ENCODE measurements at places on chromosomes 1 and 21.

- DNase-seq = no peak
These were observed 116.0 kb downstream of the ATP6V1G3 start for GRCh38 chr1:198424441-198424840.

- no peak for DNase-seq
These were observed 81.9 kb upstream of the PRRC2C start for GRCh38 chr1:171403393-171403792.

DNA sequence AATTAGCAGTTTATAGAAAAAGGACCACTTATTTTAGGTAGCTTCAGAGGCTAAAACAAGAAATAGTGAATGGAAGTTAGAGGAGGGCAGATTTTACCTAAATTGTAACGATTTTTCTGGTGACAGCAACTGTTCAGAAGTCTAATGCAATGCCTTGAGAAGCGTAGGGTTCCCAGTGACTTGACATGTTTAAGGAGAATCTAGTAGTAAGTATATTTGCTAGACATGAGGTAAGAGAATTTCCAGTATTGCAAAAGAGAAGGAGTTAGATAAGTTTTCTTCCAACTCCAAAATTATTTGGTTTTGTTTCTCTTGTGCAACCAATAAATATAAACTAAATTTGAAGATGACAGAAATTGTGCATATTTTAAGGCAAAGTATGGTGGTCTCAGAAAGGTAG lies 140.0 kb downstream of the SMYD3 start:
- DNase-seq = no peak

- DNase-seq = no peak
These were observed at the start of gene PLA2G2D for GRCh38 chr1:20119347-20119746. Gene PLA2G2D, minus strand, starts transcription at chr1:20119536. Its CDS starts 38 bp downstream, at chr1:20119498.

DNA sequence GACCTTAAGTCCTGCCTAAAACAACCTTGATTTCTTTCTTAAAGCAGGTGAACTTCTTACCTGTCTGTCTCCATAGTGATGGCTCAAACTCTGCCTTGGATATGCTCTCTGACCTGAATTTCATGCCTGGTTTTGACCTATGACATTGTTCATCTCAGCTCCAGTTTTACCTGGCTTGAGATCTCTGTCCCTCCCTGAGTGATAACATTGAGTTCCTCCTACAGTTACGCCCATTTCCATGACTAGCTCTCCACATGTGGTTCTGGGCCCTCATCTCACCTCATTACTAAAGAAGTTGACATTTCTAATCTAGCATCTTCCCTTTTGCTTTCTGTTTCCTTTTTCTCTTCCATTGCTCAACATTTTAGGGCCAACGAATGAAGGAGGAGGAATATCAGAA lies 233.1 kb downstream of the HHIPL2 start:
- DNase-seq = no peak

DNA sequence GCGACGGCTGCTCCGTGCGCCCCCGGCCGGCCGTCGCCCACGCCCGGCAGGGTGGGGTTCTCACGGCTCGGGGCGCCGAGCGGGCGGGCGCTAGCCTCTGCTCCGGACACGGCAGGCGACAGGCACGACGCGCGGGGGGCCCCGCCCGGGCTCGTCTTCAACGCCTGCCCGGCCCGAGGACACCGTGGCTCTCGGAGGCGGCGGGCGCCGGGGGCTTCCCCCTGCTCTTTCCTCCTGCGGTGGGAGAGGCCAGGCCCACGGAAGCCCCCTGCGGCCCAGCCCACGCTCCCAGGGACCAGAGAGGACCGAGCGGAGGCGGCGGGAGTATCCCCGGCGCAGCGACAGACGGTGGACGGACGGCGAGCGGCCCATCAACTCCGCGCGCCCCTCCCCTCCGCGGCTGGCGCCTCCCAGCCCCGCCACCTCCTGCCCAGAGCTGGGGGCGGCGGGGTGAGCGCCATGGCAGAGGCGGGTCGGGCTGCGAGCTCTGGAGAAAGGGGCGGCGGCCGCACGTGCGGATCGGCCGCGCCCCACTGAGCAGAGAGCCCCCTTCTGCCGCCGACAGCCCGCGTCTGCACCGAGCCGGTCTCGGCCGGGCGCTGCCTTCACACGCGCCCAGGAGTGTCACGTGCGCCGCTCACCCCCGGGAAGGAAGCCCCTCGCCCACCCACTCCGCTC lies at the start of the genes SHE and TDRD10:
Gene SHE, minus strand, starts transcription at position 347 of the 678 bp plus-strand sequence. CDS start 386 bp downstream, outside the sequence.
Gene TDRD10, plus strand, starts transcription at position 154 of the 678 bp plus-strand sequence. CDS start 4,685 bp downstream, outside the sequence.
- no peak for DNase-seq

GRCh38 chr1:153570874-153571273 lies 5.2 kb upstream of the S100A2 start:
- no peak for DNase-seq

DNA sequence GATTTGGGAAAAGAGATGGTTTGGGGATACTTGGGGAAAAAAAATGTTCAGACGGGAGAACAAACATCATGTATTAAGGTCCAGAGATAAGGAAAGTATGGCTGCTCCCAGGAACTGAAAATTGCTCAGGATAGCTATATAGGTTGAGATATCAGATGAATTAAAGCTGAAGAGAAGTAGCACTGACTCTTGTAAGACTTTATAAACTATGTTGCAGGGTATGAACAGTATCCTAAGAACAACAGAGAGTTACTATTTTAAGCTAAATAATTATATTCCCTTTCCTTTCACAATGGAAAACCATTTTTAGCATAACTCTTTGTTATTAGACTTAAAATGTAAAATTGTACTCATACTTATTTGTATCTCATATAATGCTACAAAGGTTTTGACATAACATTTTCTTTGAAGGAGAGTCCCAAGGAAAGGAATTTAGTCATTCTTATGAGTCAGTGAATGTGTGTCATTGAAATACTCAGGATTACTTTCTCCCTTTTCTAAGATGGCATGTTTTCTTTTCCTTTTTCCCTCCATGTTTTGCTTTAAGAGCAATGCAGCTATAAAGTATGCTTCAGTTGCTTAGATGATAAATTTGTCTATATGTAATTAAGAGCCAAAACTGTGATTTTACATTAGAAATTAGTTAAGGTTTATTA lies 139.4 kb upstream of the KIAA1614 start:
- no peak for DNase-seq

- DNase-seq = no peak
These were observed 12.3 kb upstream of the RCC2 start for GRCh38 chr1:17451731-17452130.

- DNase-seq = no peak
These were observed 28.4 kb upstream of the MEF2D start for GRCh38 chr1:156528875-156529425.

DNA sequence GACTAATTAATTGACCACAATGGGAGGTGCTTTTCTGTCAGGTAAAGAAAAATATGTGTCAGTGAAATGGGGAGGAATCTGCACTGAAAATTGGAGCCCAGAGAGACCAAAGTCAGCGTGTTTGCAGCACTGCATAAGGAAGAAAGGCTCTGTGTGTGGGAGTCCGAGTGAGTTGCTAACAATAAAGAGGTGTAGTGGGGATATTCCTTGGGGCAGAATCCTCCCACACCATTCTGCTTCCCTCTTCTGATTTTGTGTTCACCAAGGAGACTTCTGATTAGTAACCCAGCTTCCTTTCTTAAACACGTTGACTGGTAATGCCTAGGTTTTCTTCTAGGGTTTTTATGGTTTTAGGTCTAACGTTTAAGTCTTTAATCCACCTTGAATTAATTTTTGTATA lies 240.5 kb downstream of the RPS6KC1 start:
- DNase-seq = no peak

- DNase-seq = no peak
These were observed 25.0 kb downstream of the SDC3 start for GRCh38 chr1:30883389-30884172.

DNA sequence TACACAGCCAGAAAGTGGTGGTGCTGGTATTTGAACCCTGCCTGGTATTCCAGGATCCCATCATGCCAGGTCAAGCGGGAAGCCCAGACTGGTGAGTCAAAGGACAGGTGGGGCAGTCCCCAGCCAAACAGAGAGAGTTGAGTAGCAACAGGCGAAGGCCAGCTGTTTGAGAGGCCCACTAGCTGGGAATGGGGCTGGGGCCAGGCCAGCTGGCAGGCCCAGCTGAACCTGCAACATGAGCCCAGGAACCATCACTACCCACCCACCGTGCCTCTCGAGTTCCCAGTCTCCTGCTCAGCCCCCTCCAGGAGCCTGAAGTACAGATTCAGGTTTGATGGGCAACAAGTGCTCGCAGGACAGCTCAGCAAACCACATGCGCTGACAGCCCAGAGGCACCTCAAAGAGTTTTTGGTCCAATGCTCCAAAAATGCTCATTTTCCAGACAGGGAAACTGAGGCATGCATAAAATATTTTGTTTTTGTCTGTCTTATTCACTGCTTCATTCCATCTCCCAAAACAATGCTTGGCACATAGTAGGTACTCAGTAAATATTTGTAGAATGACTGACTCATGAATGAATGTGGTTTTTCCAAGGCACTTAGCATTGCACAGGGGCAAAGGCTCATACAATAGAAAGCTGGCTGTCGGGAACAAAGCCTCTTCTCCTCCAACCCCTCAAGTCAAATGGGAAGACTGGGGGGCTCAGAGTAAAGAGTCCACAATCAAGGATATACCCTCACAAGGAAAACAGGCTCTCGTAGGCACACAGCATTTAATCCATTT lies 42.5 kb upstream of the CLIC4 start:
- DNase-seq = peak; percentile 95

DNA sequence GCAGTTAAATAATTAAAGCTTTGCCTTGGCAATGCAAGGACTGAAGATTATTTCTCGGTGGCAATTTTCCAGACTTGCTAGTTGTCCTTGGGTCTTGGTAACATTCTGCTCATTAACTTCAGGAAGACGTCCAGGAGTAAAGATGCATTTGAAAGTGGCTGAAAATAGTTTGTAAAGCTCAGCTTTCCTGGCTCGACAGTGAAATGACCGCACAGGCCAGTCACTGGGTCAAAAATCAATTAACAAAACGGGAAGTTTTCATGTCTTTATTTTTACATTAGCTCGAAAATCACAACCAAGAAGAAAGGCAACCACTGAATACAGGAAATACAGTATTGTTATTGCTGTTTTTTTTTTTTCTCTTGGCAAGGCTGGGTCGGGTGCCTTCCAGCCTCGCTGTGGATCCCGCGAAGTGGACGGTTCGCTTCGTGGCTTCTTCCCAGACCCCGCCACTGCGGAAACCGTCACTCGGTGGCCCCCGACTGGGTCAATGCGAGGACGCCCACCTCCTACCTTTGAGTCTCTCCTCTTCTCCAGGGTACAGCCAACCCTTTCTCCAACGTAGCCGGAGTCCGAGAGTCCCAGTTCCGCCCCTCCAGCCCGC lies 479 bp upstream of the SNX7 start:
- no peak for DNase-seq

DNA sequence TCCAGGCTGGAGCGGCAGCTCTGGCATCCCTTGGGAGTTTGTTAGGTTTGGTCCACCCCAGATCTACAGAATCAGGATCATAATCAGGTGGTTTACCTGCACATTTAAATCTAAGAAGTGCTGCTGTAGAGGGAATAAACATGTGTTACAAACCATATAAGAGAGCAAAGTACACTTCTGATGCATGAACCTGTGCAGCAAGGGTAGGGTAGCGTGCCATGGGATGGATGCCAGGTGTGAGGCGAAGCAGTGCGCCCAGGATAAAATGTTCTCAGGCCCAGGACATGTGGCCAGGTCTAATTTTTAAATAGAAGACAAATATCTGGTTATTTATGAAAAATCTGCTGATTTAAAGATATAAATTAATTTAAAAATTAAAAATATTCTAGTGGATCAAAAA lies 308.8 kb upstream of the USP24 start:
- DNase-seq = no peak

- no peak for DNase-seq
These were observed 29.5 kb downstream of the PIK3R3 start for GRCh38 chr1:46102769-46103476.

DNA sequence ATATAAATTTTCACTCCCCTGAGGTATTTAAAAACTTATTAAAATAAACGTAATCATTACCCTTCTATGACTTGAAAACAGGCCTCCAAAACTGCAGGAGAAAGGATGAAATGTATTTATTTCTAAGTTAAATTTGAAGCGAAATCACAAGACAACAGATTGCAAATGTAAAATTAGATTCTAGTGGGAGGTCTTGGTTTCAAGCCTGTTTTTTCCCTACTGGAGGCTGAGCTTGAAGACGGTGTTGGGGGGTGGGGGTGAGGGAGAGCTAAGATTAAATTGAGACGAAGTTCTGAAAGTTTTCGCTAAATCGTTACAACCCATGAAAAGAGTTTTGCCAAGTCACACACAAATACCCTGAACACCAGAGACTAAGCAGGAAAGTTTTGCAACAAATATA lies 68.2 kb downstream of the TIAM1 start:
- no peak for DNase-seq

GRCh38 chr1:227759341-227760300 lies 24.4 kb downstream of the SNAP47 start:
- DNase-seq = peak; percentile 86

- DNase-seq = no peak
These were observed 183.9 kb upstream of the VAMP3 start for GRCh38 chr1:7587108-7587772.

DNA sequence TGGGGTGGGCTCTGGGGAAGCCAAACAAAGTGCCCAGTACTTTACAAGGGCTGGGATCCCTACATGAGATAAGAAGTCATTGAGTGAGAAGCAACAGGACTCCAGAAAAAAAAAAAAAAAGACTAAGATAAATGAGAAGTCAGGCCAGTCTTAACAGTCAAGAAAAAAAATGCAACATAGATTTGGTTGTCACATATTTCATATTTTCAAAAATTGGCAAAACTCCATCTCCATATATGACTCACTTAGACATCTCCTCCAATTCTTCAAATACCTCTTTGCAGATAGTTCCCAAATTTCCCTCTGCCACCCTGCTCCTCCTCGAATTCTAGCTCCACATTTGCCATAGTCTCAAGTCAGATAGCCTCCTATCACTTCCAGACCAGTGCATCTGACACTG lies 20.9 kb upstream of the SIPA1L2 start:
- DNase-seq = no peak

DNA sequence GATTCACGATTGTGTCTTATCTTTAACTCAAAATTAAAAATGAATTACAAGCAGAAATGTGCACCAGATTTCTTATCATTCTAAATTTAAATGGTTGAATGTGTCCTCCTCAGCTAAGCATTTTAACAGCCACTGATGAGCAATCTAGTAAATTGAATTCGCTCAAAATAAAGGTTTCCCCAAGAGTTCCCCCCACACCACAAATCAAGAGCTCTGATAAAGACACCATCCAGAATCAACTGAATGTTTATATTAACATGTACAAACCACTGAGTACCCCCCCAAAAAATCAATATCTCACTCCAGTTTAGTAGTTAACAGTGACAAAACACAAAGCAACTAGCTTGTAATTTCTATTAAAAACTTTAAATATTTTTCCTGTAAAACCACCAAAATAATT lies 1.9 kb downstream of the GPBP1L1 start:
- no peak for DNase-seq

DNA sequence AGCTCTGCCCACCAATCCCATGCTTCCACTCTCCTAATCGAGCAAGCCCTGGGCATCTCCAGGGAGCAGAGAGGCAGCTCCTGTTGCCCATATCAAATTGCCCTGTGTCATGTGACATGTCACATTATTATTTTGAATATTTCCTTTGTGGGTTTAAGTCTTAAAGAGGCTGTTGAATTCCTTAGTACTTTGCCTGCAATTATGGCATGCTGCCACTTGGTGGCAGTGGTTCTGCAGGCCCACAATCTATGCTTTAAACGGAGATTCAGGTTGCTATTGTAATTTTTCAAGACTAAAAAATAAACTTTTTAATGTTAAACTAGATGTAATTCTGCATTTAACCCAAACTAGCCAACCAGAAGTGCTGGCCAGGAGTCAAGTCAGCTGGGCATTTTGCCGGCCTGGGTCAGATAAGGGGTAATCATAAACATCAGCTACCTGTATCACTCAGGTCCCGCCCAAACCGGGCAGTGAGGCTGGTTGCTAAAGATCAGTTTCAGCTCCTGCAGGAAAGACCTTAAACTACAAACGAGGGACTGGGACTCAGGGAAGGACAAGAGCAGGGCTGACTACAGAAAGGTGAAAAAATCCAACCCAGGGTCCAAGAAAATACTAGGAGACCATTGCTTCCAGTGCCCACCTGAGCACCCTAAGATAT lies 37.3 kb upstream of the ARHGEF16 start:
- no peak for DNase-seq
